ENCODE measurements at places on chromosomes 6 and 20.
A peak's percentile ranks its signal among the peaks of the same experiment; 100 is the strongest.

DNA sequence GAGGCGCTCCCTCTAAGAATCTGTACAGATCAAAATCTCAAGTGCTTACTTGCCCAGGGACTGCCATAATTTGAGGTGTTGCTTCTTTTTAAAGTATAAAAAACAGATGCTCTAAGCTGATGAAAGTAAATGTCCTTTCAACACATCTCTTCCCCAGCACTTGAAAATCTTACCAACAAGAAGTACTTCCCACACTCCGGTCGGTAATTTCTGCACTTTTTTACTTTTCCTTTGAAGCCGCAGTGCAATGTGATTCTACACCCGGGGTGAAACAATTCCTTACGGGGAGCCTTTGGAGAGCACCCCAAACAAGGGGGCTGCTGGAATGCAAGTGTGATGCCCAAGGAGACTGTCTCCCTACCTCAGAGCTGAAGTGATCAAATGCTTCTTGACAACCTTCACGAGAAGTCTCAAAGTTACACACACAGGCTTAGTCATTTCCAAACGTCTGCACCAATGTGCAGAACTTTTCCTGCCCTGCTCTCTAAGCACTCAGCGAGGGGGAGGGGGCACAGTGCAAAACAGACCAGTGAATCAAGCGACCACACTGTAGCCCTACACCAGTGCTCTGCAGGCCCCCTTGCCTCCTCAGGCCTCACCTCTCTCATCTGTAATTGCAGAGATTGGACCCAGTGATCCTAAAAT is 56.7 kb downstream of the ATXN1 start:
- peak; percentile 59 for DNase-seq

DNA sequence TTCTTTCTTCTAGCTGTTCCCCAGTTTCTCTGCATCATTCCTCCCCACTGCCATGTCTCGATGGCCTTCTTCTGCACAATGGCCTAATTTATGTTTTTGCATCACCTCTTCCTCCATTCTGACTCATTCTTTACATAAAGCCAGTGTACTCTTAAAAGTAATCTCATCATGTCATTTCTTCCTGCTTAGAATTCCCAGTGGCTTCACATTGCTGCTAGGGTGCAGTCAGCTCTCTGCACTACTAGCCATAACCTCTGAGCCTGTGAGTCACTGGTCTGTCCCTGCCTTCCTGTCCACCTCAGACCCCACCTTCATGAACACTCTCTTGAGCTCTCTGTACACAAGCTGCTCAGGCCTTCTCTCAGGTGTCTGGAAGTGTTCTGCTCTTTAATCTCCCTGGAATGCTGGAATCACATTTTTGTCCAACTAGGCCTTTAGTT is 24.1 kb upstream of the TRIM27 start:
- no peak for DNase-seq

DNA sequence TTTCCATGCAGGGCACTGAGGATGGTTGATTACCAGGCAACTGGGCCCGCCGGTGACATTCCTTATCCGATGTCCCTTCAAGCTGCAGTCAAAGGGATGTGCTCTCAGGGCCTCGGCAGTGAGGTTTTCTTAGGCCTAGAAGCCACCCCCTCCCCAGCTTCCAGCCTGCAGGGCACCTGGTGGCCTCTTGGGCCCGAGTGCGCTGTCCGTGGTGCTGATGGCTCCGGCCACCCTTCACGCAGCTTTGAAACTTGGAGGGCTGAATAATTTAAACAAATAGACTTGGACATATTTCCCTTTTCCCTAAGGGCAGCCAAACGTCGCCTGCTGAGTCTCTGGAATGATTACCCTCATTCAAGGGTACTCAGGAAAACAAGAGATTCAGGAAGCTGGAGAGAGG is 8.9 kb upstream of the MLN start:
- peak; percentile 78 for DNase-seq

- no peak for DNase-seq
Measured at GRCh38 chr20:47353692-47354463, 2.6 kb downstream of the ZMYND8 start.

DNA sequence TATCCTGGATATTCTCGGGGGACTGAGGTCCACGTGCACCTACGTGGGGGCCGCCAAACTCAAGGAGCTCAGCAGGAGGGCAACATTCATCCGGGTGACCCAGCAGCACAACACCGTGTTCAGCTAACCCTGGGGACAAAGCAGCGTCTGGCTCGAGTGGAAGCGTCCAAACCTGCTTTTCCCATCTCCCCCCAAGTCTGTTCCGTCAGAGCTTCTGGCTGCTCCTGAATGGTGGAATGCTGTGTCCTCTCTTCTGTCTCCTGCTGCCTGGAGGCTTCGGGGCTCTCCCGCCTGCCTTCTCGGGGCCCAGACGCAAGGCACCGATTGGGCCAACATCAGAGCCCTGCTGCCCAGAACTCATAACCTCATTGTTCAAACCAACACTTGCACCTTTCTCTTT is 56.7 kb downstream of the GMPR start:
- no peak for DNase-seq

- peak; percentile 76 for DNase-seq
Measured at GRCh38 chr20:49938173-49939163, 2.3 kb downstream of the RNF114 start.

DNA sequence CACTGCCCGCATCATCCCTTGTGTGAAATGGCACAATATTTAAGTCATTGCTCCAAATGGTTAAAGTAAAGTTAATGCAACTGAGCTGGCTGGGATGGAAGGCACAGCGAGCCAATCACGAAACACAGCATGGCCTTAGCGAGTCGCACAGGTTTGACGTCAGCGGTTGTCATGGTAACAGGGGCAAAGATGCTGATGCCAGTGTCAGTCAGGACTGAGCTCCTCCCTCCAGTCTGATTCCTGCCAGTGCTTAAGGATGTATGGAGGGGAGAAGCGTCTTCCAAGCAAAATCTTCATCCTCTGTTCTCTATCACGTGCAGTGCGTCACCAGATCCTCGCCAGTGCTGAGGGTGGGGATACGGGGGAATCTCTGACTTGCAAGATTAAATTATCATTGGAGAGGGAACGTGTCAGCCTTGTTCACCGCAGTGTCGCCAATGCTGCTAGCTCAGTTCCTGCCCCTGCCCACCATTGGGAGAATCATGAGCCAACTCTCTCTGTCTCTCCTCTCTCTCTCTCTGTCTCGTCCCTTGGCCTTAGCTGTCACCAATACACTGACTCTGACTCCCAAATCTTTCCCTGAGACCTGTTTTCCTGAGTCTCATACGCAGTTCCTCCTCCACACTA is 24.5 kb downstream of the TSPYL4 start:
- peak; percentile 98 for DNase-seq

Data from fibroblast of skin of scalp (primary cell).